SW480 (cell line): ENCODE measurements at places on chromosomes 5 and 9.
A peak's percentile ranks its signal among the peaks of the same experiment; 100 is the strongest.

- no peak for DNase-seq
Measured at GRCh38 chr5:118620233-118620632, 368.1 kb downstream of the DTWD2 start.

- DNase-seq = peak; percentile 80
Measured at GRCh38 chr5:16160706-16161105, 18.9 kb downstream of the MARCHF11 start.

- peak; percentile 46 for DNase-seq
Measured at GRCh38 chr9:14353222-14354056, 39.5 kb upstream of the NFIB start.

GRCh38 chr5:32358611-32359010 is 45.9 kb upstream of the MTMR12 start:
- DNase-seq = no peak

GRCh38 chr9:34550016-34550680 is 27.4 kb upstream of the ENHO start:
- no peak for DNase-seq

- DNase-seq = no peak
Measured at GRCh38 chr5:137126829-137127228, 372.3 kb downstream of the SPOCK1 start.

DNA sequence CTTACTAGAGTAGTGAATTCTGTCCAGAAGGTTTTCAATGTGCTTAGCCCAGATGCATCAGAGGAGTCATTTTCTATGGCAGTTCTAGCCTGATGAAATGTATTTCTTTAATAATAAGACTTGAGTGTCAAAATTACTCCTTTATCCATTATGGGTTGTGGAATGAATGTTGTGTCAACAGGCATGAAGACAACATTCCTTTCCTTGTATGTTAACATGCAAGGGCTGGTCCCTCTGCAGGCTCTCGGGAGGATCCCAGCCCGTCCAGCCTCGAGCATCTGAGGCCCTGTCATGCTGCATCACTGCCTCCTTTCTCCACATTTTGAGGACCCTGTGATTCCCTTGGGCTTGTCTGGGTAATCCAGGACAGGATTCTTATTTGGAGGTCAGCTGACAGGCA is 42.9 kb upstream of the FAM120AOS start:
- no peak for DNase-seq

DNA sequence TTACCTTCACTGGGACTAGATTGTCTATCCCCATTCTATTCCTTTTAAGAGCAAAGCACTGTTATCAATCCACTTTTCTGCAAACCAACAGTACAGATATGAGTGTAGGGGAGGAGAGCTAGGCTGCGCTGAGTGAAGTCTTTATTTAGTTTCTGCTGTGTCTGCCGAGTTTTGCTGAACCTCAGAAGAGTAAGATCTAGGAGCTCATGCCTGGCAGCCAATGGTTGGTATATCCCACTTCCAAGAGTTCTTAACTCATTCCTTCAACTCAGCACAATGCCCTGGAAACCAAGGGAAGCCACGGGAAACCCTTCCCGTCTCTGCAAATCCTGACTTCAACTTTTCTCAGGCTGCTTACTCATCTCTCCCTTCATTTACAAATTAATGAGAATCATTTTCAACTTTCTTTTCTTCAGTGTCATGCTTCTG is 58.0 kb upstream of the JAK2 start:
- no peak for DNase-seq

DNA sequence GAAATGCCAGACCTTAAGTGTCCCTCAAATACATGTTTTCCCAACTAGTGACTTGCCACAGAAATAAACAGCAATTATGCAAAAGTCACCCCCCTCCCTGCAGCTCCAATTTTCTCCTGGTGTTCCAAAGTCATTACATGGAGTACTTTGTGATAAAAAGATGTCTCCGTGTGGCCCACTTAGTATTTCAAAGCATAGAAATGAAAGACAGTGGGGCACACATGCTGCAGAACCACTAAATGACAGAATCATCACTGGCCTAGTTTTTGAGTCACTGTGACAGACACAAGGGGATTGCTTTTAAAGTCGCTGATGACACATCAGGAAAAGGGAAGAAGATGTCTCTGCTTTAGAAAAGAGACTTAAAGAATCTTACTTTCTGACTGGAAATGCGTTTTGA is 323.4 kb downstream of the PSAT1 start:
- DNase-seq = no peak

DNA sequence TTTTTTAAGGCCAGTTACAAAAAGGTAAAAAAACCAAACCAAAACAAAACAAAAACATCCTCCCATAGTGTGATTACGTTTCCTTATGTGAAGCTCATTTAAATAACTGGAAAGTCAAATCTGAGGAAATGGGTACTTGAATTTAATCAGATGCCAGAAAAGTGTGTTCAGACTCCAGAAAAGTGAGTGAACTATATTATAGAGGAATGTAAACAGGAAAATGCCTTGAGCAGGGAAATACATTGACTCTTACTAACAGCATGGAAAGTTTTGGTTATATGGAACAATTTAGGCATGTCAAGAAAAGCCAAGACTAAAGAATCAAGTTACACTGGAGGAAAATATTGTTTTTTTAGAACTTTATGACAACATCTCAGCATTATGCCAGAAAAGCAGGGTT is 37.8 kb upstream of the RNF20 start:
- DNase-seq = no peak
